ENCODE measurements at places on chromosomes 1 and 21. TPM values are rescaled to one million over a fixed set of nuclear protein-coding genes. Genes with fewer than 3 reads are reported as not detected.

Gene HAO2
- total RNA-seq = 6.8 TPM

DNA sequence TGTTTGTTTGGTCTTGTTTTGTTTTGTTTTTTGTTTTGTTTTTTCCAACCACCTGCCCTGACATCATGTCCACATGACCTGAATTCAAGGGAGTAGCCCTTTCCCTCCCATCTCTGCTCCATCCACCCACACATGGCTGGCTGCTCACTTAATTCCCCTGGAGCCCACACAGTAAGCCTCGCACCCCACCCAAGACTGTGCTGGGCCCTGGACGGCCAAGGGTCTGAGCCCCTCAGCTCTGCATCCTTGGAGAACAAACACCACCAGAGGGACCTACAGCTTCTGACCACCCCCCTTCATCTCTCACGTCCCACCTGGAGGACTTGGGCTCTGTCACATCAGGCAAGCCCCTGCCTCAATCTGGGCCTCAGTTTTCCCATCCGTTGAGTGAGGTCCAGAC, 39.1 kb downstream of the MATN1 start:
- H3K27me3 ChIP-seq = peaks cover 30% of the 10 kb centered on the region
- peaks cover 8% of the 10 kb centered on the region for H3K4me1 ChIP-seq
- no peak for DNase-seq
- H3K36me3 ChIP-seq = no peaks in the 10 kb centered on the region
- H3K27ac ChIP-seq = no peak overlapping the region

- H3K4me3 ChIP-seq = peak overlapping the region; percentile 13
- H3K36me3 ChIP-seq = peaks cover 25% of the 10 kb centered on the region
- peaks cover 87% of the 10 kb centered on the region for H3K4me1 ChIP-seq
- DNase-seq = no peak
- no peaks in the 10 kb centered on the region for H3K27me3 ChIP-seq
- peak overlapping the region; percentile 73 for H3K27ac ChIP-seq
These were observed 13.3 kb downstream of the H6PD start for GRCh38 chr1:9247894-9248293.

DNA sequence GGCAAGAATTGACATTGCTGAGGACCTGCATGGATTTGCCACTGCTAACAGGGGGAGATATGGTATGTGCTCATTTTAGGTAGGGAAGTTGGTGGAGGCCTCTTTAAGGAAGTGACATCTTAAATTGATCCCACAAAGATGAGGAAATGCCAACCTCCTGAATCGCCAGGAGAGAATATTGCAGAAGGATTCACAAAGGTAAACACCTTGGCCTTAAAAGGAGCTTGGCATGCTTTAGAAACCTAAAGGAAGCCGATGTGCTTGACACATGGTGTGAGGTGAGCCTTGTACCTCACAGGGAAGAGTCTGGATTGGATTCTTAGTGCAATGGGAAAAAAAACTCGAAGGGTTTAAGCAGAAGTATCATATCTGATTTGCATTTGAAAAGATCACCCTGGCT, 470.5 kb upstream of the DAB1 start:
- no peaks in the 10 kb centered on the region for H3K27me3 ChIP-seq
- no peaks in the 10 kb centered on the region for H3K36me3 ChIP-seq
- H3K4me3 ChIP-seq = no peak overlapping the region
- DNase-seq = no peak
- H3K27ac ChIP-seq = no peak overlapping the region

Gene C1orf74
- 18.1 TPM for total RNA-seq

DNA sequence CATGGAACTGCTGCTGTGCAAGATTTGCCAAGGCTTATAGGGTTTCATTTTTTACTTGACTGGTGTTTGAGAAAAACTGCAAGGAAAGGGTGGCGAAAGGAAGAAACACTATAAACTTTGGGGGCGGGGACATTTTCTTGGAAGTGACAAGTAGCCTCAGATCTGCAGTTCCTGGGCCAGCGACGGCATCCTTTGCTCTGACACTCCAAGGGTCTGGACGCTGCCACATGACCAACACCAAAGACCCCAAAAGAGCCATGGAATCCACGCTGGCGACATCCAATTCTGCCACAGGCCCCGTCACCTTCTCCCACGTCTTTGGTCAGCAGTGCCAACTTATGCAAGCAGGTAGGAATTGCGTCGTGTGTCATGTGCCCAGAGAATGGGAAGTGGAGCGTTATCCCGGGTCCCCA, 193.4 kb downstream of the PRDM2 start:
- no peak overlapping the region for H3K27ac ChIP-seq
- no peak for DNase-seq
- peaks cover 59% of the 10 kb centered on the region for H3K27me3 ChIP-seq
- peak overlapping the region; percentile 51 for H3K4me3 ChIP-seq
- no peaks in the 10 kb centered on the region for H3K36me3 ChIP-seq
- H3K4me1 ChIP-seq = peaks cover 16% of the 10 kb centered on the region

Gene NT5C1A
- not detected for total RNA-seq

Gene PLA2G2F
- 11.9 TPM for total RNA-seq

DNA sequence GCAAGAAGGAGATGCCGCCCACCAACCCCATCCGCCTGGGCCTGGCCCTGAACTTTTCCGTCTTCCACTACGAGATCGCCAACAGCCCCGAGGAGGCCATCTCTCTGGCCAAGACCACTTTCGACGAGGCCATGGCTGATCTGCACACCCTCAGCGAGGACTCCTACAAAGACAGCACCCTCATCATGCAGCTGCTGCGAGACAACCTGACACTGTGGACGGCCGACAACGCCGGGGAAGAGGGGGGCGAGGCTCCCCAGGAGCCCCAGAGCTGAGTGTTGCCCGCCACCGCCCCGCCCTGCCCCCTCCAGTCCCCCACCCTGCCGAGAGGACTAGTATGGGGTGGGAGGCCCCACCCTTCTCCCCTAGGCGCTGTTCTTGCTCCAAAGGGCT, 732 bp downstream of the SFN start:
- H3K27ac ChIP-seq = peak overlapping the region; percentile 97
- peak overlapping the region; percentile 86 for H3K4me3 ChIP-seq
- no peaks in the 10 kb centered on the region for H3K36me3 ChIP-seq
- no peak for DNase-seq
- no peaks in the 10 kb centered on the region for H3K27me3 ChIP-seq
- peaks cover 66% of the 10 kb centered on the region for H3K4me1 ChIP-seq

GRCh38 chr1:14929547-14930246, 223.8 kb upstream of the TMEM51 start:
- no peaks in the 10 kb centered on the region for H3K27me3 ChIP-seq
- H3K4me1 ChIP-seq = peaks cover 47% of the 10 kb centered on the region
- peak overlapping the region; percentile 79 for H3K27ac ChIP-seq
- no peak for DNase-seq

- H3K36me3 ChIP-seq = peaks cover 48% of the 10 kb centered on the region
- H3K27me3 ChIP-seq = no peaks in the 10 kb centered on the region
- peak; percentile 72 for DNase-seq
- H3K4me3 ChIP-seq = no peak overlapping the region
These were observed 7.3 kb downstream of the RHOC start for GRCh38 chr1:112699425-112700144.

Gene LDLRAD1
- not detected for total RNA-seq

GRCh38 chr21:36923270-36923669, 43.2 kb downstream of the HLCS start:
- peaks cover 4% of the 10 kb centered on the region for H3K36me3 ChIP-seq
- DNase-seq = no peak
- no peak overlapping the region for H3K4me3 ChIP-seq
- H3K27ac ChIP-seq = no peak overlapping the region

- DNase-seq = no peak
- H3K4me1 ChIP-seq = no peaks in the 10 kb centered on the region
- no peak overlapping the region for H3K4me3 ChIP-seq
- H3K27me3 ChIP-seq = no peaks in the 10 kb centered on the region
- no peak overlapping the region for H3K27ac ChIP-seq
These were observed 141.1 kb downstream of the DISP1 start for GRCh38 chr1:222955964-222956363.

GRCh38 chr1:113958691-113959090, 20.6 kb upstream of the OLFML3 start:
- no peak overlapping the region for H3K4me3 ChIP-seq
- H3K27ac ChIP-seq = no peak overlapping the region
- H3K36me3 ChIP-seq = peaks cover 63% of the 10 kb centered on the region
- H3K4me1 ChIP-seq = no peaks in the 10 kb centered on the region
- DNase-seq = no peak

DNA sequence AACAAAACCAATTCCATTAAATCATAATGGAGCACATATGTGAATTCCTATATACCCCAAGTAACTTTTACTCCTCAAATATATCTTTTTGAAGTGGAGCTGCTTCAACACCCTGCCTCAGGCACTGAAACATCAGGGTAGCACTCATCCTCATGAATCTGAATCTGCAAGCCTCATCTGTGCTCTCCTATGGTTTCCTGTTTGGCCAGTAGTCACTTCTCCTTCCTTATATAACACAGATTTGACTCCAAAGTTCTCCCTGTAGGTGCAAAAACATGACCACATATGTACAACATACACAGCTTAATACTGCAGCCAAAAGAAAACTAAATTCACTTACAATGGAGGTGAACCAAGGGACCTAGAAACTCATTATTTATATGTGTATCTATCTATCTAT, 7.2 kb downstream of the TRIT1 start:
- no peak overlapping the region for H3K27ac ChIP-seq
- H3K27me3 ChIP-seq = no peaks in the 10 kb centered on the region
- no peak overlapping the region for H3K4me3 ChIP-seq
- H3K4me1 ChIP-seq = peaks cover 33% of the 10 kb centered on the region
- no peak for DNase-seq

Measured in suprapubic skin (tissue), 4 donors.